GM12892 (cell line): ENCODE measurements at places on chromosomes 3 and 15.

- no peak for DNase-seq
Observed at GRCh38 chr3:139355476-139355875, 11.7 kb downstream of the MRPS22 start.

DNA sequence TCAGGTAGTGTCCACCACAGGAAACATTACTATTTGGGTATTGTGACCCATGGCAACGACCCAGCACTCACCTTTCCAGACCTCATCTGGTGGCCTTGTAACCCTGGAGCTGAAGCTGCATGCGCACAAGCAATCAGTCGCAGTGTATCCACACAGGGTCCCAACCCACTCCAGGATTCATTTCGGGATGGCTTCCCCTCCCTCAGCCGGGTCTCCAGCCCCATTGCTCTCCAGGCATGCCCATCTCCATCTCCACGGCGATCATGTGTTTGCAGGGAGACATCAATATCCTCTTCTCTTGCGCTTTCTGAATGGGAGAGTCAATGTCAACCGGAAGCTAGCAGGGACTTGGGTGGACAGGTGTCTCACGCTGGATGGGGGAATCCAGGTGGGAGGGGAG lies 35.2 kb downstream of the GOLGA6L2 start:
- DNase-seq, result no peak

GRCh38 chr3:160781863-160782262 lies 25.8 kb downstream of the PPM1L start:
- DNase-seq, result no peak

DNA sequence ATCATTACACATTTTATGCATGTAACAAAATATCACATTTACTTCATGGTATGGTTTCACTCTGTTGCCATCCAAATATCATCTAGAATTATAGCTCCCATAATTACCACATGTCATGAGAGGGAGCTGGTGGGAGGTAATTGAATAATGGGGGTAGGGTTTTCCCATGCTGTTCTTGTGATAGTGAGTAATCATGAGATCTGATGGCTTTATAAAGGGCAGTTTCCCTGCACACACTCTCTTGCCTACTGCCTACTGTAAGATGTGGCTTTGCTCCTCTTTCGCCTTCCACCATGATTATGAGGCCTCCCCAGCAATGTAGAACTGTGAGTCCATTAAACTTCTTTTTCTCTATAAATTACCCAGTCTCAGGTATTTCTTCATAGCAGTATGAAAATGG lies 123.4 kb downstream of the SATB1 start:
- DNase-seq, result no peak

GRCh38 chr3:172640751-172641150 lies 70.1 kb downstream of the NCEH1 start:
- DNase-seq, result no peak

DNA sequence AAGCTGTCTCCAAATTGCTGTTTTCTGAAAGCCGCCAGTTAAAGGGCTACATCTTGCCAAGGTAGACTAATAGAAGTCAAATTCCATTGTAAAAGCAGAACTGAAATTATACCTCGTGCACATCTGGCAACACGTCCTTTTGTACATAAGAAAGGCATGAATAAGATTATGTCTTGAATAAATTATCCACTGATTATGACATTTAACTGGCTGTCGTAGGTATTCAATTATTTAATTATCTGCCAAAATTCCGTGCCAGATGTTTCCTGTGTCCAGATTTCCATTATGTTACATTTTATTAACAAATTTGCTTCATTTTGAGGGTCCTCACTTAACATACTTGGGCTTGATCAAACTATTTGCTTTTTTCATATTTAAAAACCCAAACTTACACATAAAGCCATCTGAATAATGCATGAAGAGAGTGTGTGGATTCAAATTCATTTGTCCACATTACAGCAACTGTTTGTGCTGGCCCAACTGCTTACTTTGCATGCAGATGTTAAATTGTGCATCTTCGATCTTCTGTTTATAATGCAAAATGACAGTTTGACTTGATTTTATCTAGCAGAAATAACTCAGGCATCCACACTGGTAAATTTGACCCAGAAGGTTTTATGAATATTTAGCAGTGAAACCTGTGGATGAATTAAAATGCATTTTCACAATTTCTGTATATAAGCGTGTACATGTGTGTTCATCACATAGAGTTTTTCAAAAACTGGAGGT lies 701.5 kb downstream of the ZNF385D start:
- no peak for DNase-seq

DNA sequence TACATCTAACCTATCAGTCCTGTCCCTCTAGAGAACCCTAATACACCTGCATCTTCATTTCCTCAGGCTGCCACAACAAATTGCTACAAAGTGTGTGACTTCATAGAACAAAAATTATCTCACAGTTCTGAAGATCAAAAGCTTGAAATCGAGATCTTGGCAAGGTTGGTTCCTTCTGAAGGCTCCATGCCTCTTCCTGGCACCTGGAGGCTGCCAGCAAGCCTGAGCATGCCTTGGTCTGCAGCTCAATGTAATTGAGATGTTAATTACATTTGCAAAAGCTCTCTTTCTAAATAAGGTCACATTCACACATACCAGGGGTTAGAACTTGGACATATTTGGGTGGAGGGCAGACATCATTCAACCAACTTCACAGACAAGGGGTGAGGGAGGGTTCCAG lies 86.4 kb upstream of the ABHD17C start:
- no peak for DNase-seq

DNA sequence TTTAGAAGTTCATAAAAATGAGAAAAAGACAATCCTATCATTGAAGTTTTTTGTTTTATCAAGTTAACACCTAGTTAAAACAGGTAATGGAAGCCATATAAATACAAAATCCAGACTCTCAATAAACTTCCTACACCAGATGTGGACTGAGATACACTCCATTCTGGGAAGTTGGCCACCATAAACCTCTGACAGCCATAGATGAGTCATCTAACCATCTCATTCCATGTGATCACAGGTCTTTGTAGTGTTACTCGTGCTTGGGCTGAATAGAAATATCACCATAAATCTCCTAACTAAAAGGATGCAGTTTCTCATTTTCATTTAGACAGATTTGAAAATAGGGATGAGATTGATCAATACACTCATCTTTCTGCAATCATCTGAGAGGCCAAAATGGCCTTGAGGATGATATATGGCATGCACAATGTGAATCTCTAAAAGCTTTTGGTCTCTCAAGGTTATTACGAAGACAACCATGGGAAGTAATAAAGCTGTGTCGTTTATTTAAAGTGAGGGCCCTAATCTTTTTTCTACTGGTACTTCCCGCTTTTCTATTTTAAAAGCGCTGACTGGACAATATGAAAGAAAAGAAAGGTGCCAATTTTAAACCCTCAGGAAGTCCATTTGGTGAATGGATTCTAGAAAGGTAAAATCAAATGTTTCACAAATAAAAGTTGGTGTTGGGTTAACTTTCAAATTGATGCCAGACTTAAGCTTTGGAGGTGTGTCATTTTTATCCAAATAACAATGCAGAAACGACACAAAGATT lies 155.5 kb downstream of the POLR2M start:
- DNase-seq, result no peak

DNA sequence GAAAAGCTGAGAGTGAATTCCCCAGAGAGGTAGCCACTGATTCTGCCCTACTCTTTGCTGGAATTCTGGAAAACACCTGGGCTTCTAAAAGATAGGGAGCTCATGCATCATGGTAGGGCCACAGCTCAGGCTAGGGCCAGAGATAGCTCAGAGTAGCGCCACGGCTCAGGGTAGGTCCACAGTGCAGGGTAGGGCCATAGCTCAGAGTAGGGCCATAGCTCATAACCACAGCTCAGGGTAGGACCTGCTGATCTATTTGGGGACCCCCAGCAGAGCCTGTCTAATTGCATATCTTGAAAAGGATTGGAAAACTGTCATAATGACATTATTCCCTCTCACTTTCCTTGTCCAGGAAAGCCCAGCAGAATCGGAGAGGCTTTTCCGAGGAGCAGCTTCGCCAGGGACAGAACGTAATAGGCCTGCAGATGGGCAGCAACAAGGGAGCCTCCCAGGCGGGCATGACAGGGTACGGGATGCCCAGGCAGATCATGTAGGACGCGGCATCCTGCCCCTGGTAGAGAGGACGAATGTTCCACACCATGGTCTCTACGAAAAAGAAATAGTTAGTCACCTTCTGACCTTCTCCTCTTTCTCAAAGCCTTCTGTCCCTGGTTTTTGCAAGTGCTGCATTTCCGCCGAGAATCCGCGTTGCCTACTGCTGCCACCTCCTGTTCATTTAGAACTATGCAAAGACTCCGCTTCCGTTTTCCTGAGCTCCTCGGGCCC lies 14.5 kb downstream of the TAGLN3 start:
- DNase-seq, result no peak

DNA sequence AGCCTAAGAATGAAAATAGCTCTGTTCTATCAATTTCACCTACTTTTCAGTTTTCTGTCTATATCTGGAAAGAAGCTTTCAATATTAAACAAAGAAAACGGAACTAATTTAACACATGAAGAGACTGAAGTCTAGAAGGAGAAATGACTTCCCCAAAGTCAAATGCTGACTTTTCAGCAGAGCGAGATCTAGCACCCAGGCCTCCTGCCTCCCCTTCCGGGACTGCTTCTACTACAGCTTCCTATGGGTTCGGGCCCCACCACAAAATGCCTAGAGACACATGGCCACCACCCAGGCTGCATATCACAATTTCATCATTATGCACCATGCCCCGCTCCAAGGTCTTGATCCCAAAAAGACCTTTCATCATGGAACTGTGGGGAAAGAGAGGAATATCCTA lies 104.5 kb downstream of the SST start:
- no peak for DNase-seq

DNA sequence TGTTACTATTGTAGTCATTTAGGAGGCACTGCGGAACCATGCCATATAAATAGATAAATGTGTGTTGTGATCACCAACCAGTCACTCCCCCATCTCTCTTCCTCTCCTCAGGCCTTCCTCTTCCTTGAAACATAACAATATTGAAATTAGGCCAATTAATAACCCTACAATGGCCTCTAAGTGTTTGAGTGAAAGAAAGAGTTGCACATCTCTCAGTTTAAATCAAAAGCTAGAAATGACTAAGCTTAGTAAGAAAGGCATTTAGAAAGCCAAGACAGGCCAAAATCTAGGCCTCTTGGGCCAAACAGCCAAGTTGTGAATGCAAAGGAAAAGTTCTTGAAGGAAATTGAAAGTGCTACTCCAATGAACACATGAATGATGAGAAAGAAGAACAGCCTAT lies 8.1 kb upstream of the DNASE1L3 start:
- DNase-seq, result no peak

- DNase-seq, result no peak
Observed at GRCh38 chr3:10628891-10629670, 123.7 kb upstream of the ATP2B2 start.

- no peak for DNase-seq
Observed at GRCh38 chr3:100384733-100385525, 16.0 kb downstream of the TOMM70 start.

GRCh38 chr3:20451170-20451569 lies 265.2 kb upstream of the SGO1 start:
- DNase-seq, result no peak

- no peak for DNase-seq
Observed at GRCh38 chr3:69248436-69248835, 126.0 kb upstream of the LMOD3 start.

DNA sequence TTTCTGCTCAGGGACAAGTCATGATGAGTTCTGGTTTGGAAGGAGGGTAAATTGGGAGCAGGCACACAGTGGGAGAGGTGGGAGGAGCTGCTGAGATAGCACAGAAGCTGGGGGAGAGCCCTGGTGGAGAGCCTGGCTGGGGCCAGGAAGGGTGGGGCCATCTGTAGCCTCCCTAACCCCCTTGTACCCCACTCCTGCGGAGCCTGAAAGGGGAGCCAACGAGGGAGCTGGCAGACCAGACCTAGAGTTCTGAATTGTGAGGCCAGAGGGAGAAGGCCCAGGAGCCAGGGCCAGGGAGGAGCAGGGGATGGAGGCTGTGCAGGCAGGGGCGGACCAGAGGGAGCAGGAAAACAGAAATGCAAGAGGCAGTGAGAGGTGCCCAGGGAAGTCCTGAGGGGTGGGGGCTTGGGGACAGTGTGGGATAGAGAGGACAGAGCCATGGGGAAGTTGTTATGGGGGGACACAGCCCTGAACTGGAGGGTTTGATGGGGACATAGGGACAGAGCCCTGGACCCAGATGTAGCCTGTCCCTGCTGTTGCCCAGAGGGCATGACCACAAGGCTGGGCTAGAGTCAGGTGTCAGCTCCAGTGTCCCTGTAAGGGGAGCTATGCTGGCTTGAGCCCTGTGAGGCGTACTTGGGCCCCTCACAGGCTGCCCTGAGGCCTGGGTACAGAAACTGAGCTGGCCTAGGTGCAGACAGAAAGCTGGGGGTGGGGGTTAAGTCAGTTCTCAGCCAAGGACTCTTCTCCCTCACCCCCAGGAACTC lies 1.2 kb downstream of the TMIE start:
- DNase-seq, result no peak

DNA sequence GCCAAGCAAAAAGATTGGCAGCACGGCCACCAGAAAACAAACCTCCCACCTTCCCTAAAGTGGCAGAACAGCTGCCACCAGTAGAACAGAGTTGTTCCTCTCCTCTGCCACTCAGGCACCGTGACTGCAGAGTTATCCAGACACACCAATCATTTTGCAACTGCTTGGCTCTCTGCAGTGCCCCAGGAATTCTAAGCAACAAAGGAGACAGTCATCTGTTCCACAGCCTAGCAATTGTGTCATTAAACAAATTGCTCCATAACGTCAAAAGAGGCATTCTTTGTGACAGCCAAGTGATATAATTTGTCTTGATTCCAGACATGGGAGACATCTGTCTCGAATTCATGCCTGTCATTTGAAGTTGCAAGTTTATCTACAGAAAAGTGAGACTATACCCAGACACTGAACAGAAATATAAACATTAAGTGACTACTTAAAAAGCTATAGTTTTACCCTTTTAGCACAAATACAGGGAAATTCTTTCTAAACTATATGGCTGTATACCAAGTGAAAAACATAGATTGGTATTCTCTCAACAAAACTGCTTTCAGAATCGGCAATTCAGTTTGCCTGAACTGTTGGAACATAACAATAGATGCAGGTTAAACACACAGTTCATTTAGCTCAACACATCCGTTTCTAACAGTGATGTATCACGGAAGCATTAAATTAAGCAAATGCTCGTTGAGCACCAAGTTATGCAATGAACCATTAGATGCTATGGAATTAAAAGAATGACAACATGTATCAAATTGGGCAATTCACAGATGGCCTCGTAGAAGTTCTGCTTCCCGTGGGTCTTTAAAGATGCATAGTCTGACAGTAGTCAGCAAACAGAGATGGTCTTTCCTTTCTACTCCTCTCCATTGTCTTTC lies 281.3 kb downstream of the FGF12 start:
- no peak for DNase-seq
